ENCODE measurements at places on chromosomes 4 and X. TPM values are rescaled to one million over a fixed set of nuclear protein-coding genes. Genes with fewer than 3 reads are reported as not detected.

Gene ASB11
- total RNA-seq = not detected

DNA sequence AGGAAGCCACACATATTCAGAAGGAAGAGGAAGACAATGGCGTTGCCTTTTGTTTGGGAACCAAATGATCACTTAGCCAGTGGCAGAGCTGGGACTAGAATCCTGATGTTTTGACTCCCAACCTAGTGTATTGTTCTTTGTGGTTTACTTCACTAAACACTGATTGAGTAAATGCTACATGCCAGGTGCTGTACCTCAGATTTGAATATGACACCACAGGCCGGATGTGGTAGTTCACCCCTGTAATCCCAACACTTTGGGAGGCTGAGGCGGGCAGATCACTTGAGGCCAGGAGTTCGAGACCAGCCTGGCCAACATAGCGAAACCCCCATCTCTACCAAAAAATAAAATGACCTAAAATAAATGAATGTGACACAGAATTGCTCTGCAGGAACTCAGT lies 8.4 kb downstream of the NDUFA1 start:
- no peak for DNase-seq
- no peaks in the 10 kb centered on the region for H3K27me3 ChIP-seq
- no peak overlapping the region for H3K27ac ChIP-seq
- no peaks in the 10 kb centered on the region for H3K4me1 ChIP-seq

- H3K4me3 ChIP-seq = no peak overlapping the region
- H3K27ac ChIP-seq = no peak overlapping the region
- no peak for DNase-seq
- no peaks in the 10 kb centered on the region for H3K27me3 ChIP-seq
These were observed 37.3 kb downstream of the SEC24D start for GRCh38 chr4:118798658-118799057.

Gene TEX13C
- not detected for total RNA-seq

GRCh38 chr4:174631901-174632758 lies 109.8 kb upstream of the HPGD start:
- H3K27me3 ChIP-seq = peaks cover 18% of the 10 kb centered on the region
- DNase-seq = no peak
- H3K4me1 ChIP-seq = no peaks in the 10 kb centered on the region
- H3K27ac ChIP-seq = no peak overlapping the region
- H3K4me3 ChIP-seq = no peak overlapping the region

Gene NAA11
- not detected for total RNA-seq

GRCh38 chr4:143482840-143483239 lies 30.7 kb upstream of the SMARCA5 start:
- H3K27ac ChIP-seq = no peak overlapping the region
- H3K27me3 ChIP-seq = no peaks in the 10 kb centered on the region
- H3K4me3 ChIP-seq = no peak overlapping the region
- no peak for DNase-seq

DNA sequence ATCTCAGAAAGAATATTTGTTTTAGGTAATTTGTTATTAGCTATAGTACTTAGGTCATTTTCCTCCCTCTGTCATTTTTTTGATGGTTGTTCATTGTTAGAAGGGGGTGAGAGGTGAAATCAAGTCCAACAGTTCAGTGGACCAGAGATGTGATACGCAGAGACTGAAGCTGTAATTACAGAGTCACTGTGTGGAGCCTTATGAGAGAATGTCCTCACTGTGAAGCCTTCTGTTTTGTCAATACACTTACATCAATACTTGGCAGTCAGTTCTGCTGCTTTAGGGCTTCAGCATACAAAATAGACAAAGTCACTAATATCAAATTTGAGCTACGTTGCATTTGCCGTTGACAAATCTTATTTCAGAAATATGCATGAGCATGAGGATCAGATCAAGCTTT lies 692.5 kb downstream of the C4orf33 start:
- H3K4me3 ChIP-seq = no peak overlapping the region
- no peak overlapping the region for H3K27ac ChIP-seq
- no peaks in the 10 kb centered on the region for H3K4me1 ChIP-seq

GRCh38 chr4:61783050-61783449 lies 582.9 kb downstream of the ADGRL3 start:
- H3K4me1 ChIP-seq = peaks cover 4% of the 10 kb centered on the region
- H3K27ac ChIP-seq = no peak overlapping the region
- DNase-seq = no peak
- no peak overlapping the region for H3K4me3 ChIP-seq
- H3K36me3 ChIP-seq = no peaks in the 10 kb centered on the region
- no peaks in the 10 kb centered on the region for H3K27me3 ChIP-seq

GRCh38 chrX:27600686-27601085 lies 10.5 kb downstream of the DCAF8L2 start:
- H3K36me3 ChIP-seq = no peaks in the 10 kb centered on the region
- H3K4me1 ChIP-seq = no peaks in the 10 kb centered on the region
- no peak overlapping the region for H3K4me3 ChIP-seq
- H3K27me3 ChIP-seq = no peaks in the 10 kb centered on the region
- no peak for DNase-seq

Gene FAM236C
- not detected for total RNA-seq

Measured in chondrocyte (in vitro differentiated cells).